ENCODE measurements at places on chromosomes 7 and 10. TPM values are rescaled to one million over a fixed set of nuclear protein-coding genes. Genes with fewer than 3 reads are reported as not detected.

The OR6V1 gene
- total RNA-seq: not detected

GRCh38 chr7:84425702-84426259 is 231.2 kb upstream of the SEMA3A start:
- no peak for DNase-seq

The PRXL2A gene
- total RNA-seq: 10.8 TPM

- DNase-seq: no peak
These were observed 918.9 kb downstream of the GRID1 start for GRCh38 chr10:85447690-85448089.

The CFTR gene
- total RNA-seq: 0.10 TPM

GRCh38 chr10:30999070-30999712 is 32.5 kb downstream of the ZNF438 start:
- DNase-seq: no peak

GRCh38 chr10:59709395-59710125 is at the start of gene SLC16A9:
TSS of gene SLC16A9 (minus strand) at chr10:59709850. CDS start at chr10:59684291, 25,559 bp downstream.
- DNase-seq: no peak

The ZNF467 gene
- 0.18 TPM for total RNA-seq

- DNase-seq: no peak
These were observed 38.4 kb upstream of the PSAP start for GRCh38 chr10:71889388-71889987.

Measured in activated T-cell treated with anti-CD3 and anti-CD28 coated beads, Interleukin-2, amount 50 U/mL, for 4 hours (primary cell).